ENCODE measurements at places on chromosomes 12 and 14.

DNA sequence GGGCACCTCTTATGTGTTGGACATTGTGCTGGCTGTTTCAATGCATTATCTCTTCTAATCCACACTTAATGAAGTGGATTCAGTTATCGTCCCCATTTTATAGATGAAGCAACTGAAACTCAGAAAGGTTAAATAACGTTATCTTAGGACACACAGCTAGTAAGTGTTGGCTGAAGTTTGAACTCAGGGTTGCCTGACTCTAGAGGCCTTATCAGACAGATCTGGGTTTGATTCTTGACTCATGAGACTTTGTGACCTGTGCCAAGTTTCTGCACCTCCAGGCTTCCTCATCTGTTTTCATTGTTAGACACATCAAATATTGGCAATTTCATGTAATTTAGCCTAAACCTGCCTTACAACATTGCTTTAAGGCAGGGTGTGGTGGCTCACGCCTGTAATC lies 18.2 kb upstream of the IRF2BPL start:
- DNase-seq: no peak

- DNase-seq: peak; percentile 44
Observed at GRCh38 chr12:106301611-106302321, 767 bp upstream of the TCP11L2 start.

DNA sequence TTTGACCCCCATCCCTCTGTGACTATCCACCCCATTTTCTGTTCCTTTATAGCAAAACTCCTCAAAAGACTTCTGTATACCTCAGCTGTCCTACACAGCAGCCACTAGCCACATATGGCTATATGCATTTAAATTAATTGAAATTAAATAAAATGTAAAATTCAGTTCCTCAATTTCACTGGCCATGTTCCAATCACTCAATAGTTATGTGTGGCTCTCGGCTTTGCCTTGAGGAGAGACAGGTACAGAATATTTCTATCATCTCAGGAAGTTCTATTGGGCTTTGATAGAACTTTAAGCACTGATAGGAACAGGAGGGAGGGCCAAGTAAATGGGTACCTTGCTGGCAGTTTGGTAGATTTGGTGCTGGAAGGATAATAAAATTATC lies 280.3 kb upstream of the AMIGO2 start:
- DNase-seq: no peak

GRCh38 chr12:77120156-77121085 lies 55.1 kb upstream of the E2F7 start:
- peak; percentile 83 for DNase-seq

DNA sequence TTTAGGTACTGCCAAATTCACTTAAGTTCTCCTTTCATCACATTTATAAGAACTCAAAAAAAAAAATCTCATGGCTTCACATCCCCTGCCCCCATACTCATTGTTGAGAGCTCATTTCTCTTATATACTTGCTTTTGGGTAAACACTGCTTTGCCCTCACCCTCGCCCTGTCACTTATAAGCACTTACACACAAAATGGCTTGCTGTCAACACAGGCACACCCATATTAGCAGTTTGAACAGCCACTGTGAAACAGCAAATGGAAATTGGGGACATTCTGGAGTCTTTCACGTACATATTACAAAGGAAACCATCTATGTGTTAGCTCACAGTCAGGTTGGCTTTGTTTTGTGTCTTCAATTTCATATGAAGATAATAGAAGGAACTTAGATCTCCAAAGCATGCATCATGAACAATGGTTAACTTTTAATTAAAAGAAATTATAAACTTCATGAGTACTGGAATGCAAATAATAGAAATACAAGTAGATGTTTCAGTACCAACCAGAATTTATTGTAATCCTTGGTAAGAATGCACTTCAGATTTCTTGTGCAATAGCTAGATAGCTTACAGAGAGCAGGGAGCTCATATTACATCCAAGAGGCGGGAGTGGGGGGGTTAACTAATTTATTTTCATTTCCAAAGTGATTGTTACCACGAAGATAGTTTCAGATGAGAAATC lies 272.2 kb downstream of the ALG10B start:
- no peak for DNase-seq

DNA sequence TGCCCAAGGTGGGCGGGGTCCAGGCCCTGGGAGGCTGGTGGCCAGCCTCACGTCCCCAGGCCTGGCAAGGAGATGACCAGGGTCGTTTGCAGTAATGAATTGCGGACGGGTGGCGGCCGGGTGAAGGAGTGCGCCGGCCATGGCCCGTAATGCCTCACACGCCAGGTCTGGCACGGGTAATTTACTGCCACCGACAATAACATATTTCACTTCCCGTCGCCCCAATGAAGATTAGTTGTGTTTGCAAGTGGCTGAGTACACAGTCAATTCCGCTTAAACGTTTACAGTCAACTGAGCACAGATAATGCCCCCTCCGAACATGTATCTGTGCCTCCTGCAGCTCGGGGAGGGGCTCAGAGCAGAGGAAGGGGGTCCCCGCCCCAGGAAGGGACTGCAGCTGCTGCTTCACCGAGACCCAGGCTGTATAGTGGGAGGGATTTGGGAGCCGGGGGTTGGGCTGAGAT lies 48.3 kb downstream of the MVK start:
- no peak for DNase-seq

- no peak for DNase-seq
Observed at GRCh38 chr12:24586293-24586692, 362.6 kb downstream of the BCAT1 start.

- DNase-seq: no peak
Observed at GRCh38 chr12:112928978-112929377, 9.3 kb upstream of the OAS3 start.

- no peak for DNase-seq
Observed at GRCh38 chr12:71158361-71158882, 623 bp upstream of the TSPAN8 start.

GRCh38 chr14:95386536-95387095 lies 66.9 kb upstream of the CLMN start:
- DNase-seq: no peak

DNA sequence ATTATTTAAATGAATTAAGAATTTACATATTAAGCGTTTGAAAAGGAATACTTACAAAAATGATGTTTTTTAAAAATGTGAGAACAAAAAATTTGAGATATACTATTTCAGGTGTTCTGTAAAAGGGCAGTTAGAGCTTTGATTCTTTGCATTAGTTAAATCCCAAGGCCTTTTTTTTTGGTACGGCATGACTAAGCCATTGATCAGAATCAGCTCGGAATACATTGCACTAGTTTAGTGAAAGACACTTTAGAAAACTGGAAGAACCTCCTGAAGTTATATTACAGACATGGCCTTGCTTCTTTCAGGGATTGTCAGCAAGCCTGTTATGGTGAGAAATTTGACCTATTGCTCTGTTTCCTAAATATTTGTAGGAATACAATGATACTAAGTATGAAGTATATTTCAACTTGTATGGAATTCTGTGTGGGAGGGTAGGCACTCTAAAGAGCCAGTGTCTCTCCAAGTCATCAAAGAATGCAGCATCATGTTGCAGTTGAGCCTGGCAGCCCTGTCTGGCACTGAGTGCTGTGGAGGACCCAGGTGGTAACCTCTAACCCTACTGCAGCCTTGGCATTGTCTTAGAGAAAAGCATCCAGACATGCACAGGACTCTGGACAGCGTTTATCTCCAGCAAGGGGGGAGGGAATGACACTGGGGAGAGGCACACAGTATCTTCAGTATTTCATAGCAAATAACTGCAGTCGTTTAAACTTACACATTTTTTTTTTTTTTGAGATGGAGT lies 1.5 kb downstream of the KLC1 start:
- DNase-seq: no peak

- DNase-seq: peak; percentile 58
Observed at GRCh38 chr12:121581686-121582429, 1.0 kb upstream of the KDM2B start.

GRCh38 chr12:93176165-93176564 lies 201.6 kb upstream of the NUDT4 start:
- DNase-seq: peak; percentile 81

- DNase-seq: no peak
Observed at GRCh38 chr12:103913100-103913499, 17.1 kb upstream of the HSP90B1 start.

DNA sequence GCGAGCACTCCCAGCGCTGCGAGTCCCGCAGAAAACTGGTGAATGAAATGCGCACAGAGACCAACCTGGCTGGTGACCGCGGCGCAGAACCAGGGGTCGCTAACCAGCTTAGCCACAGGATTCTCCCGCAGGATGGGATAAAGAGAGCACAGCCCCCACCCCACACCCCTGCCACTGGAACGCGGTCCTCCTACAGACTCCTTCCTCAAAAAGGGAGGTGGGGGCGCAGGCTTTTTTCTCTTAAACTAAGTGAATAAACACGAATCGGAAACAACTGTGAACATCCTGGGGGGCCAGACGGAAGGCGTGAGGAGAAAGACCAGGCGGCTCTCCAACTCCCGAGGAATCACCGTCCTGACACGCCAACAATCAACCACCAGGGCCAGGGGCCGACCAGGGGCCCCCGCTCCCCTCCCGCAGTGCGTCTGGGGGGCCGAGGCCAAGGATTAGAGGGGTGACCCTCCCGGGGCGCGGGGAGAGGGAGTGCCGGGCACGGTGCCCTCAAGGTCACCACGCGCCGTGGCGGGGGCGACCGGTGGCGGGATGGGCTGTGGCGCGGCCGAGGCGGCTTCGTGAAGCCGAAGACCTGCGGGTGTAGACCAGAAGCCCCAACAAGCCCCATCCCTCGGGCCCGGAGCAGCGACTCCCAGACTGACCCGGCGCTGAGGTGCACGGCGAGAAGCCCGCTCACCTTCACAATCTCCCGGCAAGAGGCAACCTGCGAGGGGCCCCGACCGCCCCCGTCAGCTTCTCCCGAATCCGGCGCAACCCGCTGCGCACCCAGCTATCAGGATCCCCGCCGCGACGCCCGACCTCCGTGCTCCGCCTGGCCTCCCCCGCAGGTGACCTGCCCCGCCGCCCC lies 704 bp downstream of the ATP2B1 start:
- peak; percentile 36 for DNase-seq

DNA sequence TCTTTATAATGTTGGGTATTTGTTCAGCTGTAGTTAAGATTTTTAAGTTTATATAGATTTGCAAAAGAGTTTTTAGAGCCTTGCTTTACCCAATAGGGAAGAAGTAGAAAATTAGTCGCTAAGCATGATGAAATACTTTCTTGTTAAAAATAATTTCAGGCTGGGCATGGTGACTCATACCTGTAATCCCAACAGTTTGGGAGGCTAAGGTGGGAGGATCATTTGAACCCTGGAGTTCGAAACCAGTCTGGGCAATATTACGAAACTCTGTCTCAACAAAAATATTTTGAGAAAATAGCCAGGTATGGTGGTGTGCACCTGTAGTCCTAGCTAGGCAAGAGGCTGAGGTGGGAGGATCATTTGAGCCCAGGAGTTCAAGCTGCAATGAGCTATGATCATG lies 18.7 kb upstream of the SCFD1 start:
- peak; percentile 12 for DNase-seq

- no peak for DNase-seq
Observed at GRCh38 chr12:95516757-95517156, 34.5 kb downstream of the USP44 start.

DNA sequence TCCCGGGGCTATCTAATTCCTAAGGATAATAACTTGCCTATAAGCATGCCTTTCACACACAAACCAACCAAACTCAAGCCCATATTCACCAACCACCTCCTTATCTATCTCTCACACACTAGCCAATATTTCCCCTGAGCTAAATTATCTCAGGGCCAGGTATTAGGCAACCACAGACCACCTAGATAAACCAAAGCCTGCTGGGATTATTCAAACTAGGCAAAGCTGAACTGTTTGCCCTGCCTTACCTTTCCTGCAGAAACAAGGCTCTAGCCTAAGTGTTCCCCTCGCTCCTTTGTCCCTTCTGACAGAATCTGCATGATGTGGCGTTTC lies 114.7 kb upstream of the EEA1 start:
- no peak for DNase-seq

- no peak for DNase-seq
Observed at GRCh38 chr14:76767681-76768656, 6.7 kb downstream of the VASH1 start.

DNA sequence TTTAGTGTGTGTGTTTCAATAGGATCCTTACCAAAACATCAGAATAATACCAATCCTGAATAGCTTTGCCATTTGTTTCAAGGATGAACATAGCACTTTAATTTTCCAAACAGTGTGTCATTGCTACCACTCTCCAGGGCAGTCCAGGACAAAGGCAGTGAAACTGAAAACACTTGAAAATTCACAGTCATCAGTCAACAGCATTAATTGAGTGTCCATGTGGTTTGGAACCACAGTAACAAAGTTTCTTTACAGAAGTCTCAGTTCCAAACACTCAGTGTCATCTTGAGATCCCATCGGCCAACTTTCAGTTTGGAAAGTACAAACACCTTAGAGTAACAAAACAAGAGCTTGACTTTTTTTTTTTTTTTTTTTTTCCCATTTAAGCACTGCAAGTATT lies 228.4 kb upstream of the SOX5 start:
- no peak for DNase-seq

DNA sequence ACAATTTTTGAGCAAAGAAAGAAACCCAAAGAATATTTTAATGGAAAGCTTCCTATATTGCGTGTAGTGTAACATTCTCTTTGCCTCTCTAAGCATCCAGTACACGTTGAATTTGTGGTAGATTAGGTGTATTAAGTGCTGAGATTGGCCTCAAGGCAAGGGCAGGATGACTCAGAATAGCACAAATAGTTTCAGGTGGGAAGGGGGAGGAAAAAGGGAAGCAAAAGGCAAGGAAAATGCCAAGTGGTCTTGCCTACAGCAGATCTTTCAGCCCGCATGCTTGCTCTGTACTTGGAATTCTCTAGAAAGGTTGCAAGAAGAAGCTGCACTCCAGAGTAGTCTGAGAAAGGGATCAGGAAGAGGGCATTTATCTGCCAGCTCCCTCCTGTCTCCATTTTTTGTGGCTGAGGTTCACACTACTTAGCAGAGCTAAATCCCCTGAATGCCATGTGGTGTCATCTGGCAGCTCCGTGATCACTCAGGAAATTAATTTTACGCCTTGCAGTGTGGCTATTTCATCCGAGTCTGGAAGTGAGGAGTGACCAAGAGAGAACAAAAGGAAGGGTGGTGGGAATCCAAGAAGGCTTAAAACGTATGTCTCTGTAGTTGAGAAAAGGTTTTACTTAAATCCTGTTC lies 28.5 kb downstream of the CDKN1B start:
- DNase-seq: no peak

DNA sequence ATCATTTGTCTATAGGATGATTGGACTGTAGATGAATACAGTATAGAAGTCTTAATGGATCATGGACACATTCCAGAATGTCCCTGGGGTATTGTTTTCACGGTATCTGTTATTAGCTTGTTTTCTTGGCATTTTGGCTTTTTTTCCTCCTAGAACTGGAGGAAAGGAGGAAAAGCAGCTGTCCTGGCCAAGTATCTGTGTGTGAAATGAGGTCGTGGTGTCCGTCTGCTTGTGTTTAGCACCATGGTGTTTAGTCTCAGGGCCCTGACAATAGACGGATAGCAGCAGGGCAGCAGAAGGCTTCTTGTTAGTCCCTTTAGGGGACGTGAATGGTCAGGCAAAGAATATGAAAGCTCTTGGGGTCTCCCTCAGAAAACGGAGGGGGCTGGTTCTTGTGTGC lies 21.2 kb downstream of the FGF6 start:
- no peak for DNase-seq

DNA sequence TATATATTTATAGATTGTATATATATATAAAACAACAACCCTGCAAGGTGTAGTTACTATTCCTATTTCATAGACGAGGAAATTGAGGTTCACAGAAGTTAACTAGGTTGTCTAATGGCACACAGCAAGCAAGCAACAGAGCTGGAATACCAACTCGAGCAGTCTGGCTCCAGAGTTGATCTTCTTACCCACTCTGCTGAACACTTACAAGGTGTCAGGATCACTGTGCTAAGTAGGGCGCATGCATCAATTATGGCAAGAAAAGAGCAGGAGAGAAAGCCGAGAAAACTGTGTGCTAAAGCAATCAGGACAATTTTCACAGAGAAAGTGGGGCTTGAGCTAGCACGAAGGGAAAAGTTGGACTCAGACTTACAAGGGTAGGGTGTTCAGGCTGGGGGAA lies 15.9 kb upstream of the ARMH4 start:
- DNase-seq: no peak

All from fibroblast of skin of right biceps (primary cell).